ENCODE measurements at places on chromosomes 4 and X.

GRCh38 chr4:138645289-138645688, 370.3 kb upstream of the NOCT start:
- no peak for DNase-seq

GRCh38 chr4:89251396-89251795, 56.2 kb downstream of the GPRIN3 start:
- no peak for DNase-seq

DNA sequence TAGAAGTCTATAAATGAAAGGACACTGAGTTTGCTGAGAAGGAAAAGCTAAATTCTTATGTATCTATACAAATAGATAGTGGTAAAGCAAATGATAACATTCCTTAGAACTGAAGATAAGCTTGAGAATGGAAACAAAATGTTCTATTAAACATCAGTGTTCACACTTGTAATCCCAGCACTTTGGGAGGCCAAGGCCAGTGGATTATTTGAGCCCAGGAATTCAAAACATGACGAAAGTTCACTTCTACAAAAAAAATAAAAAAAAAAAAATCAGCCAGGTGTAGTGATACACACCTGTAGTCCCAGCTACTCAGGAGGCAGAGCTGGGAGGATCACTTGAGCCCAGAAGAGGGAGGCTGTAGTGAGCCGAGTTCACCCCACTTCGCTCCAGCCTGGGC, 199.8 kb downstream of the COMMD8 start:
- no peak for DNase-seq

DNA sequence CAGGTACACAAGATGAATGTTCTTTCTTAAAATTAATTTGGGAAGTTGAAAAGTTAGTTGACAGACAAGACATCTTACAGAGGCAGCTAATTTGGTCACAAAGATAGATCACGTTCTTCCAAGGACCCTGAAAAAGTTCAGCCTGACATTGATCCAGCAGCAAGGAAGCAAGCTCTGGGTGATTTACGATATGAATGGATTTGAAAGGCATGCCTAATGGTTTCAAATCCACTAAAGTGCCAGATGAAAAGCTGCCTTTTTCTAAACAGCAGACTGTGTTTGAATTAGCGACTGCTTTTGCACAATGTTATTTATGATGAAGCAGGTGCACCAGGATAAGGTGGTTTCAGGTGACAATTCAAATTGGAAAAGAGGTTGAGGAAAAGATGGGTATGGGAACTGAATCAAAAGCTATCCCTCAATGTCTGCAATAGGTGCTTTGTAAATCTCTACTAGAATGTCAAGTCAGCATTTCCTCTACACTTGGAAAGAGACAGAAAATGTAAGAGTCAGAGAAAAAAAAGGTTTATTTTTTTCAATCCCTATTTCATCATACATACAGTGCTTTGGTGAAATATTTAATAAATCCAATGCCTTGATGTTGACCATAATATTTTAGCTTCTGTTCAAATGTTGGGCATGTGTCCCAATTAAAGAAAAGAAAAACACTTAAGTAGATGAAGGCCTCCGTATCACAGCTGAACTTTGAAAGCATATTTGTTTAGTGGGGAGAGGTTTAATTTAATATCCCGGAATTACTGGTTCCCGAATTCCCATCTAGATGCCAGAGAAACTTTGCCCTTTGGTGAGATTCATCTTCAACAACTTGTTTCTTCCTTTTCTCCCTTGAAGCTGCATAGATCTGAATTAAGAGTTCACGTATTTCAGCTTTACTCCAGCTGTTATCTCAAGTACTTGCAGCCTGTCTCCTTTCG, 6.0 kb downstream of the RASGEF1B start:
- DNase-seq: no peak

DNA sequence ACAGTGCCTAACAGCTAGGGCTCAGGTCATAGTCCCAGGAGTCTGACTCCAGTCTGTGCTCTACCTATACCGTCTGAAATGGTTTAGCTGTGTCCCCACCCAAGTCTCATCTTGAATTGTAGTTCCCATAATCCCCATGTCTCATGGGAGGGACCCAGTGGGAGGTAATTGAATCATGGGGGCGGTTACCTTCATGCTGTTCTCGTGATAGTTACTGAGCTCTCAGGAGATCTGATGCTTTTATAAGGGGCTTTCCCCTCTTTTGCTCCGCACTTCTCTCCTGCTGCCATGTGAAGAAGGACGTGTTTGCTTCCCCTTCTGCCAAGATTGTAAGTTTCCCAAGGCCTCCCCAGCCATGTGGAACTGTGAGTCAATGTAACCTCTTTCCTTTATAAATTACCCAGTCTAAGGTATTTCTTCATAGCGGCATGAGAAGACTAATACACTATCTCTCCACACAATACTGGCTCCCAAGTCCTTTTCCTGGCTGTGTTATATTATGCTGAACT, 110.8 kb downstream of the AFAP1 start:
- no peak for DNase-seq
